AG04449 (cell line): ENCODE measurements at places on chromosomes 11 and 22.

- no peak for DNase-seq
Observed at GRCh38 chr22:27307545-27308247, 493.9 kb downstream of the MN1 start.

DNA sequence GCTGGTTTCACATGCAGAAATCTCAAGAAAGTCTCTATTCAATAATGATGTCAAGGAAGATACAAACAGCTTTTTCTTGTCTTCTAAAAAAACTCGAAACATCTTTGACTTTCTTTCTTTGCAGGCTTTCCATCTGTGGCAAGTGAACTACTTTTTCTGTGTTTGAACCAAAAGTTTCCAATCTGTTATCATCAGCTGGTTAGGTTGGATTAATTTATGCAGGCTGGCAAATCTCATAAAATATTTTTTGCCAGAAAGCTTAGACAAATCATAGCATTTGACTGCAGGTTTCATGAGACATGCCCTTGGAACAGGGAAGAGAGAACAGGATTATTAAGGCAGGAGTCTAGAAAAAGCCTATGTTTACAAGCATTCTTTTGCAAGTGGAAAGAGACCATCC is 86.1 kb upstream of the ARHGAP42 start:
- DNase-seq, result no peak

- DNase-seq, result peak; percentile 42
Observed at GRCh38 chr11:122853971-122854446, 15.7 kb downstream of the CRTAM start.

GRCh38 chr22:33831651-33832050 is 88.6 kb downstream of the LARGE1 start:
- DNase-seq, result no peak

DNA sequence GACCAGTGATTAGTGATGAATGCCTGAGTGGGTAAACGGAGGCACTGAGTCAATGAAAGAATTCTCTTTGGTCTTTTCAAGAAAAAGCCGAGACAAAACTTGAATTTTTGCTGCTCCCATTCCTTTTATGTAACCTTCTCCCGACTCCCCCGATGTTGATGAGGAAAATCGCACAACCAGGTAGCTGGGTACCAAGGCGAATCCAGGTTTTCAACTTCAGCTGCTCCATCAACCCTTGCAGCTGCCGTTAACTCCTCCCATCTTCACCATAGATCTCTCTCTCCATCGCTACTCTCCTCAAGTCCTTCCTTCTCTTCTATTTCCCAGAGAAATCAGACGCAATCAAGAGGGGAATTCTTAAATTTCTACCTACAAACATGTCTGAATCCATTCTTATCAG is 611 bp upstream of the USP2 start:
- DNase-seq, result no peak
